ENCODE measurements at places on chromosomes 1 and 21.

DNA sequence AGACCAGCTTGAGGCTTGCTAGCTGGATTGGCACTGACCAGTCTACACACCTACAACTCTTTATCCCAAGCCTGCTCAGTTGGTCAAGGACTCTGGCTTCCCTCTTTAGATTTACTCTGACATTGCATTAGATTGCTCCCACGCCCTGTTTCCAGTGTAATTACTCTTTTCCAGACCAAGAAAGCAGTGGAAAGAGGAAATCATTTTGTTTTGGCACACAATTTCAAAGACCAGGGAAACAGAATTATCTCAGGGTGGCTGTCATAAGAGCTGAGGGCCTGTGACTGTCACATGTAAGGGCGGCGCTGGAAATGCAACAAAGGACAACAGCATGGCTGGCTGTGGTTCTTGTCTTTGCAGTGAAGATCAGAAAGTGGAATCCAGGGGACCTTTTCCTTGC, 302.7 kb downstream of the HHAT start:
- DNase-seq: no peak

GRCh38 chr1:235411489-235412486, 44.6 kb downstream of the TBCE start:
- no peak for DNase-seq

- DNase-seq: no peak
These were observed 3.6 kb upstream of the ANKRD65 start for GRCh38 chr1:1424707-1425106.

- DNase-seq: no peak
These were observed 160.5 kb downstream of the CASZ1 start for GRCh38 chr1:10635992-10636391.

DNA sequence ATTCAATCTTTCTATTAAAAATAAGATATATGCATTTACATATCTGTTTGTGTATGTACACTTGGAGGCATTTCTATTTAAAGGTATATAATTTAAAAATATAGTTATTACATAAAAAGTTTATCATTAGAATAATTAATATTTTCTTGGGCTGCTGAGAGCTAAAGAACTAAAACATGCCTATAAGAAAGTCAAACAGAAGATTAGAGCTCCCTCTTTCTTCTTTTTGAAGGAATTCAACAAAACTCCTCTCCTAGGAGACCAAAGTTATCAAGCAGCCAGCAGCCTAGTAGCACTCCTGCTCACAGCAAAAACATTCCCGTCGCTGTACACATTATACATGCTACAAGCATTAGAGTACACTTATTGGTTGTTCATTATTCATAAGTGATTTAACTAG, 216.4 kb downstream of the VAV3 start:
- DNase-seq: peak; percentile 12

- DNase-seq: no peak
These were observed 30.2 kb upstream of the RNF187 start for GRCh38 chr1:228457017-228457395.

GRCh38 chr1:111603979-111604378, 15.6 kb upstream of the RAP1A start:
- DNase-seq: no peak
